ENCODE measurements at places on chromosomes 6 and 20.

GRCh38 chr6:27669295-27669623, 196.4 kb upstream of the ZNF184 start:
- no peak for DNase-seq

- no peak for DNase-seq
Measured at GRCh38 chr6:154514481-154514880, 4.0 kb upstream of the CNKSR3 start.

GRCh38 chr6:5665173-5665572, 341.6 kb downstream of the NRN1 start:
- no peak for DNase-seq

DNA sequence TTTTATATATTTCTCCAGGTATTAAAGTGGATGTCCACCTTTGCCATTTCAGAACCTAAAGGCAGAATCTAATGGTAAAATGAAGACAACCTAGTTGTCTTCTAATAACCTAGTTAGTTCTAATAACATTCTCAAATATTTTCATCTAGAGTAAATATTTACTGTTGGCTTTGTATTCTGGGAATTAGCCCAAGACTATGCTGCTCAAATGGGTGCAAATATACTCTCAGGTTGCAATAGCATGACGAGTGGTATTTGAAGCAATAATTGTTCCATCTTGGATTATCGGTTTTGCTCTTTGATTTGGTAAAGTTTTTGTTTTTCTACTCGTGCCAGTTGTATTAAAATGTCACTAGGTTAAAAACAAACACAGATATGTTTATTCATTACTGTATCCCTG, 21.0 kb upstream of the RSPH4A start:
- DNase-seq, result no peak

- DNase-seq, result no peak
Measured at GRCh38 chr6:143408787-143409162, 41.7 kb downstream of the ADAT2 start.

DNA sequence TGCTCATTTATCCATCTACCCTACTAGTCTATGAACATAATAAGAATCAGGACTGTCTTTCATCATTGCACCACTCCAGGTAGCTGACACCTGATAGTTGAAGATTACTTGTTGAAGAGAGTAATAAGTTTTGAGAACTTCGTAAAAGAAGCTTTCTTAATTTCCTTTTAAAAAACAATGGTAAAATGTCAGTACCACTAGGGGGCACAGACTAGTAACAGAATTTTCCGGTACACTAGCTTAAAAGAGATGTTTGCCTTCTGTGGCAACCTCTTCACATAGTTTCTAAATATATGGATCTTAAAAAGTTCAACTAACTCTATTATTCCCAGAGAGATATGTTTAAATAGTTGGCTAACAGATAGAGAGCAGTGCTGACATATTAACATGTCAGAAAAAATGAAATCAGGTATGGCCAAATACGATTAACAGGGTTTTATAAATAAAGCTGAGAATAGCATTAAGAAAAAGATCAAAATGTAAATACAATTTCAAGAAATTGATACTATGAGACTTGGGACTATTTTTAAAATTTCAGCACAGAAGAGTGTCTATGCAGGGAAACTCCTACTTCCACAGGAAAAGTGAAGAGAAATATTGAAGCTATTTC, 5.4 kb upstream of the KCNQ5 start:
- DNase-seq, result peak; percentile 41

GRCh38 chr20:37235065-37235464, 26.5 kb downstream of the GHRH start:
- no peak for DNase-seq

- peak; percentile 22 for DNase-seq
Measured at GRCh38 chr20:50569864-50570836, 60.0 kb downstream of the PTPN1 start.

All from fibroblast of skin of right biceps (primary cell).